Femur (tissue), 1 donor: ENCODE measurements at places on chromosomes 6 and 20.

GRCh38 chr20:46652699-46653098, 1.4 kb upstream of the SLC13A3 start:
- DNase-seq: no peak

DNA sequence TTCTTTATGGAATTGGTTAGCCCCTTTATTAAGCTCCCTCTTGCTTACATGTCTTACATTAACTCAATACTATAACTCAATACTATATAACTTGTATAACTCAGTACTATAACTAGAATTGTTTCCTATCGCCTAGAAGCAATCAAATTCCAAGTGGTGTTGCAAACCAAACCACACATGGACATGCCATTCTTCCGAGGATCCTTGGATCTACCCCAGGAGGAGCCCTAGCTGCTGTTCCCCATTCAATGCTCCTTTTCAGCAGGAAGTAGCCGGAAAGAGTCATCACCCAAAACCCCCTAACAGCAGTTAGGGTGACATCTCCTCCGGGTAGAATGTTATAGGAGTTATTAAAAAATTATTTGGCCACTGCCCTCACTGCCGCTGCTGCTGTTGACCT, 40.5 kb downstream of the PLN start:
- no peak for DNase-seq

GRCh38 chr6:104579310-104579863, 280.3 kb downstream of the HACE1 start:
- DNase-seq: no peak

DNA sequence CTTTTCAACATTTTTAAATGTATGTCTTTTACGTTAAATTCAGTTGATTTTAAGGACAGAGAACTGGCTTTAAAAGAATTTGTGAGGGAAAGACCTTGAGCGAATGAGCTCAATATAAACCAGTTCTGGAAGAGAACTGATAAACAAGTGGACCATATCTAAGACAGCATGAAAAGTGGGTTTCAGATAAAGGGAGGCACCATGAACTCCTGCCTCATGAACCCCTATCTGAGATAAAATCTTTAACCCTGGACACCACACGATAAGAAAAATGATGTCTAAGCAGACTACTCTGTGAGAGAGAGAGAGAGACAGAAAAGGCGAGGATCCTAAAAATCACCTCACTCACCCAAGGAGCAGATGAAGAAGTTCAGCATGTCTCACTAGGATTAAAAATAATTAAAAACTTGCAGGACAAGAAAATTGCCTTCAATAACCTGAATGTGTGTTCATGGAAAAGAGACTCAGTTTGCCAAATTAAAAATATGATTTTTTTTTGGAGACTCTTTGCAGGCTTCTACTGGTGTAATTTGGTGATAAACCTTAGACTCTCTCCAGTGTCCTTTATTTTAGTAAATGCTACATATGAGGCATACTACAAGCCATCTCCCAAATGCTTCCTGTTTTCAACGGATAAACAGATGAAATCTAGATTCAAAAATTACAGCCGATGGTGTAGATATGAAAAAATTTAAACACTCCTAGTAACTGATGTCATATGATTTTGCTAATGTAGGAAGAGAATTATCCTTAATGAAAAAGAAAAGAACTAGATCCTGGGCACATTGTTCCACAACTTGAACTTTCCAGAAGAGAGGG, 299.5 kb downstream of the ADGB start:
- DNase-seq: no peak

DNA sequence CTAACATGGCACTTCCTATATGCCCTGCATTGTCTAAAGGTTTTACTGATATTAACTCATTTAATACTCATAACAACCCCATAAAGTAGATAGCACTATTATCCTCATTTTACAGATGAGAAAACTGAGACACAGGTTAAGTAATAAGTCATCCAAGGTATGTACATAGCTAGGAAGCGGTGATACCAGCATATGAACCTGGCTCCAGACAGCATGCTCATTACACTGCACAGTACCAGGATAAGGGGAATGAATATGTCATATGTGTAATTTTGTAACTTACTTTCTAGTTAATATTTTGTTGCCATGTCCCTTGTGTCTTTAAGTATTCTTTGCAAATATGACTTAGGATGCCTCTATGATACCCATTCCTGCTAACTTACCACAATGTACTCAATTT, 53.2 kb upstream of the PBOV1 start:
- DNase-seq: no peak

DNA sequence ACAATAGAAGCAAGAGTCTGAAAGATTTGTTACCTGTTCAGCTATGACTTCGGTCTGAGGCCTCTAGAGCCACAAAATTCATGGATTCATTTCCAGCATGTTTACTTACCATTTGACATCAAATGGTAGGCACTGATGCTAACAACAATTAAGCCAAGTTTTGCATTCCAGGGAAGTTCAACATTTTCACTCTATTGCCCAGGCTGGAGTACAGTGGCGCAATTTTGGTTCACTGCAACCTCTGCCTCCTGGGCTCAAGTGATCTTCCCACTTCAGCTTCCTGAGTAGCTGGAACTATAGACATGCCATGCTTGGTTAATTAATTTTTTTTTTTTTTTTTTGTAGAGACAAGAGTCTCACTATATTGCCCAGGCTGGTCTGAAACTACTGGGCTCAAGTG, 114.1 kb upstream of the SGK1 start:
- no peak for DNase-seq

- DNase-seq: no peak
Observed at GRCh38 chr6:112744827-112745226, 397.7 kb downstream of the RFPL4B start.

GRCh38 chr6:113754291-113754690, 102.9 kb upstream of the MARCKS start:
- DNase-seq: no peak

- DNase-seq: no peak
Observed at GRCh38 chr6:93337014-93337413, 82.3 kb downstream of the EPHA7 start.

DNA sequence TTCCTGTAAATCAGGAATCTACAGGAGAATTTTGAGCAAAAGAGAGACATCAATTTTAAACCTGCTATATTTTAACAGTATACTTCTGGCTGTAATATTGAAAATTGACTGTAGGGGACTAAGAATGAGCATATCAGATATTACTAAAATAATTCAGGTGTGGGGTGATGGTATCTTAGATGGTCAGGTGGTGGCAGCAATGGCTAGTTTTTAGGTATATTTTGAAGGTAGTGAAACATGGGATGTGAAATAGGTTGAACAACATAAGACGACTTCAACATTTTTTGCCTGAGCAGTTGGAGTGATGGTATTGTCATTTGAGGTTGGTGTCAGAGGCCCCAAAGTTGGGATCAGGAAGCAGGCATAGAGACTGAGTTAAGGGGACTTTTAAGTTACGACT, 32.1 kb downstream of the FAM83B start:
- DNase-seq: no peak

GRCh38 chr20:63931735-63932134, 24.5 kb downstream of the UCKL1 start:
- no peak for DNase-seq

DNA sequence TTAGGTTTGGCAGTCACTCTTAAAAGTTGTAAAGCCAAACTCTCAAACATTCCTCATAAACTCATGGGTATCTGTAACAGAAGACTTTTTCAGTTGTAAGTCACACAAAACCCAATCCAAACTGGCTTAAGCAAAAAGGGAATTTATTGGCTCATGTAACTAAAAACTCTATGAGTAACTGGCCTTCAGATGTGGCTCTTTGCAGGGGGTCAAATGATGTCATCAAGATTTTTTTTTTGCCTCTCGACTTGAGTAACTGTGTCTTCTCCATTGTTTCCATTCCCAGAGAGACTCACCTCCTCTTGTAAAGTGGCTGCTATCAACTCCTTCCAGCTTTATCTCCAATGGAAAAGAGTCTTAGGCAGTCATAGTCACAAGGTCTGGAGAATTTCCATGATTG, 645.0 kb downstream of the DHX35 start:
- no peak for DNase-seq

GRCh38 chr6:164344801-164345291, 930.3 kb downstream of the QKI start:
- DNase-seq: peak; percentile 24

DNA sequence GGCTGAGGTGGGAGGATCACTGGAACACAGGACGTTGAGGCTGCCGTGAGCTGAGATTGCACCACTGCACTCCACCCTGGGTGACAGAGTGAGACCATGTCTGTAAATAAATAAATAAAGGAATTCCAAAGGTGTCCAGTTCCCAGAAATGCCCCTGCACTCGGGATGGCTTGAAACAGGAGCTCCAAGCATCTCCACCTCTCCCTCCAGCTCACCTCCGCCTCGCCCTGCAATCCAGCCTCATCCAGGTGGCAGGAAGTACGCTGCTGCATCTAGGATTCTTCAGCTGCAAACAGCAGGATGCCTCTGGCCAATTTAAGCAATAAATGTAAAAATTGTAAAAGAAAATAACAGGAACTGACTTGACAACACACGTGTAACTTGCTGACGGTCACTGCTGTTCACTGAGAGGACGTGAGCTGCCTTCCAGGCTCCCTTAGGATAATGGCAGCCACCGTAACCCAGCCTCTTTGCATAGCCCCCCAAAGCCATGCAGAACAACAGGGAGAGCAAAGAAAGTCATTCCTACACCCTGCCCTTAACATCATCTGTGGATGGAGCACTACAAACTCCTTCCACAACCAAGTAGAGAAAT, 11.4 kb upstream of the GRM4 start:
- DNase-seq: no peak

DNA sequence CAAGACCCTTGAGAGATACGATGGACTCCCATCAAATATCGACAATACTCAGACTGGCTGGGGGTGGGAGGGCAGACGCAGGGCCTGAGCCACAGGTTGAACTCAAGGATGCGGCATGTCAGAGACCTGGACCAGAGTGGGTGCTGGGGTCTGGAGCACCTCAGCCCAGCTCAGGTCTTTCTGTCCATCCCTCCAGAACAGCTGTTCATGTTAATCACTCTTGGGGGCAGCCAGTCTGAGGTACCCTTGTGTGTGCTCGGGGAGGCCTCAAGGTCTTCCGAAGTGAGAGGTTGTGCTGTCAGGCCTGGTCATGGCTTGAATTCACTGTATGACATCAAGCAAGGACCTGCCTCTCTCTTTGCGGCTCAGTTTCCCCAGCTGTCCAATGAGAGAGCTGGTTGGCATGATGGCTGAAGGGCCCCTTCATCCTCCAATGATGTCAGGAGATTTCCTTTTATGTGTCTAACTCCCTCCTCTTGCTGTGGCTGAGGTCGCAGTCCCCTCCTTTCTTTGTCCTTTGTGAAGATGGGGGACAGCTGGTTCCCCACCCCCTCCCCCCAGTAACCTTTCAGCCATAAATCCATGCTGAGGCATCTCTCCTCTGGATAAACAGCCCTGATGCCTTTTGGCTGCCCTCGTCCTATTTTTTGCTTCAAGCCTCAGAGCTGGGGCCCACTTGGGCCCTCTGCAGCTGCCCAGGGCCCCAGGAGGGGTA, 15.3 kb downstream of the MYH7B start:
- no peak for DNase-seq
